ENCODE measurements at places on chromosomes 4 and X.

GRCh38 chr4:166274136-166274761 is 401.2 kb downstream of the TLL1 start:
- no peak for DNase-seq

DNA sequence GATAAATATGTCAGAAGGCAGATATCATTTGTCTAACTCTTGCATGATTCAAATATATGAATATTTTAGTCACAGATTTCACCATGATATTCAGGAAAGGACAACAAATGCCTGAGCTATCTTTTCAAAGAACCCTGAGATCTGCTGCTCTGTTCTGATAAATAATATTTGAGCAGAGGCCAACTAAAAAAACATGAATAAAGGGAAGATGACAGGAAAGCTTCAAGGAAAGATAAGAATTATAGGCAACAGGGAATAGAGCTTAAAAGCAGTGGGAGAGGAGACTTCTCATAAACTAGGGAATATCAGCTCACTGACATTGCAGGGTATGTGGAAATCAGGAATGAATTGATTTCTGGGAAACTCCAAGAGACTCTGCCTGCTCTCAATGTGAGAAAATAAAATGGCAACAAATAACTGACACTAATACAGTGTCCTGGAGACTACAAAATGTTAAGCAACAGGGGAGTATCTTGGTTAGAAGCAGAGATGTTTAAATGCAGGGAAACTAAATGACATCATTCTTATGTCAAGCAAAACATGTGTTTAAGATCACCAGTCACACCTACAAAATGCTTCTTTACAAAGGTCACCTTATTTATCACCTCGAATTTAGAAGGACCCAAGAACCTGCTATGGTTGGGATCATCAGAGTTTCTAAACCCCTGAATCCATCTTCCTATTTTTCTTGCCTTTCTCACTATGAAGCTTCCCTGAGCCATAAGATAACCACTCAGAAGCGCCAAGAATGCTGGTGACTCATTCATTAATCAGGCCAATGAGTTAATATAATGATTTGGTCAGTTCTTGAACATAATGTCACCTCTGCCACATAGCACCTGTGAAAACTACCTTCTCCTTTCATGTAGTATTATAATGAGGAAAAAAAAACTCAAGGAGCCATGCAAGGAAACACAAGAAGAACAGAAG is 78.1 kb downstream of the NDST3 start:
- no peak for DNase-seq

- DNase-seq: no peak
These were observed 41.7 kb downstream of the FGFRL1 start for GRCh38 chr4:1053080-1053661.

DNA sequence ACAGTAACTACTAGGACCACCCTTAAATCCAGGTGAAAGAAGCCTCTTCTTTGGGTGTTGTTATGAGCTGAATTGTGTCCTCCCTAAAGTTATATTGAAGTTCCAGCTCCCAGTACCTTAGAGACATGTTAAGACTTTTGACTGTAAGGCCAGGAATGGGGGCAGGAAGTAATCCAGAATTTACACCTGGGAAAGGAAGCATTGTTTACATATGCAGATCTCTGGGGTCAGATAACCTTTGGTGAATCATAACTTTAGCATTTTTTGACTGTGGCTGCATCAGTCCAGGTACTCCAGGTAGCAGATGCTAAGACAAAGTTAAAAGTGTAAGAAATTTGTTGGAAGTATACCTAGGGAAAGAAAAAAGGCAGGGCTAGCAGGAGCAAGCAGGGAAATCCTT is 104.9 kb upstream of the CENPE start:
- no peak for DNase-seq

- DNase-seq: peak; percentile 69
These were observed 147.9 kb downstream of the LRBA start for GRCh38 chr4:150867148-150867547.

DNA sequence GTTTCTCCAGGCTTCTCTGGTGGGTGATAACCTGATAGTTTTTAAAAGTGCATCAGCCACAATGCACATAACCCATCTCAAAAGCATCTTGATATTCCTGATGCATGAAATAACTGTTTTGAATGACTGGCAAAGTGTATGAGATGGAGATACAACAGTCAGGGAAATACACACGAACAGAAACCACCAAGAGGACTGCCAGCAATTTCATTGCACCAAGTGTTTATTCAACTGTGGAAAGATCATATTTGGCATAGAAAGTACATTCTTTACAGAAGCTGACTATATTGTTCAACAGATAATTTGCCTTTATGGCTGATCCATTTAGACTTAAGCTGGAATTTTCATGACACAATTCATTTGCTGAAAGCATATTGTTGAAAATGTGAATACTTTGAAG is 139.5 kb downstream of the SLIT2 start:
- no peak for DNase-seq

DNA sequence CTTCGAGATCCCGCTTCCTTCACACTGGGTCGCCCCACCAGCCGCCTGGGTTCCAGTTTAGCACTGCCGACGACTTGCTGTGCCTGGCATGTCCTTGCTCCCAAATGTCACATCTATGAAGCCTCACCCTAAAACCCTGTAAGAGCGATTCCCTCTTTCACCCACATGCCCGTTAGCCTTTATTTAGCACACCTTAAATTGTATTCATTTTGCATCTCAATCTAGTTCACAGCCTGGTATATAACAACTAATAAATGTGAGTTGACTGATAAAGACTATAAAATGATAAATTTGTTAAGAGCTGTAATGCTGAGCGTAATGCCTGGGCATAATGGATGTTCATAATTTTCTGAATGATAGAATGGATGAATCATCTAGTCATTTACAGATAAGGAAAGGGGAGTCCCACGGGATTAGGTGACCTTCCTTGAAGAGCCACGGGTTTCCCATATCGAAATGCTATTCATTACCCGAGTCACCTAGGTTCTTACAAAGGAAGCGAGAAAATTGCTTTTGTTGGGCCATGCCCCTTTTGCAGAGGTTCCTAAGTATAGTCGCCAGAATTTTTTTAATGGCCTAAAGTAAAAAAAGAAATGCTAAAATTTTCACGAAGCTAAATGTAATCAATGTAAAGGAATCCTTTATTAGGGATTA is 1.1 kb upstream of the AP1S2 start:
- no peak for DNase-seq

GRCh38 chr4:107312366-107312765 is 276.3 kb upstream of the DKK2 start:
- no peak for DNase-seq

GRCh38 chrX:30183554-30183953 is 31.8 kb upstream of the MAGEB2 start:
- no peak for DNase-seq

GRCh38 chr4:15893962-15894361 is 44.6 kb downstream of the FGFBP1 start:
- DNase-seq: no peak

GRCh38 chrX:12570859-12571501 is 220.2 kb upstream of the PRPS2 start:
- no peak for DNase-seq

DNA sequence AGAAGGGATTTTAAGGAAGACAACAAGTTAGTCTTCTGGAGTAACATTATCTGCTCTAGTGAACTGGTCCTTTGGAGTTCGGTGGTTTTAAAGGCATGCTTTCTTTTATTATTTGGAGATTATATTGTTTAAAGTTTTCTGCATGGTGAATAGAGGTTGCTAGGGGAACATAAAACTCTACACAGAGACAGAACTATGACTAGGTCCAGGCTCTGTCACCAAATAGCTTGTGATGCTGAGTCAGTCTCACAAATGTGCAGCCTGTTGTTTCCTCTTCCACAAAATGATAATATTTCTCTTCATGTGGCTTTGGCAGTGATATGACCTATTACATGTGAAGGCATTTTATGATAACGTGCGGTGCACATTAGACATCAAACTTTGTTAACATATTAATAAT is 132.6 kb downstream of the PACRGL start:
- DNase-seq: peak; percentile 6

DNA sequence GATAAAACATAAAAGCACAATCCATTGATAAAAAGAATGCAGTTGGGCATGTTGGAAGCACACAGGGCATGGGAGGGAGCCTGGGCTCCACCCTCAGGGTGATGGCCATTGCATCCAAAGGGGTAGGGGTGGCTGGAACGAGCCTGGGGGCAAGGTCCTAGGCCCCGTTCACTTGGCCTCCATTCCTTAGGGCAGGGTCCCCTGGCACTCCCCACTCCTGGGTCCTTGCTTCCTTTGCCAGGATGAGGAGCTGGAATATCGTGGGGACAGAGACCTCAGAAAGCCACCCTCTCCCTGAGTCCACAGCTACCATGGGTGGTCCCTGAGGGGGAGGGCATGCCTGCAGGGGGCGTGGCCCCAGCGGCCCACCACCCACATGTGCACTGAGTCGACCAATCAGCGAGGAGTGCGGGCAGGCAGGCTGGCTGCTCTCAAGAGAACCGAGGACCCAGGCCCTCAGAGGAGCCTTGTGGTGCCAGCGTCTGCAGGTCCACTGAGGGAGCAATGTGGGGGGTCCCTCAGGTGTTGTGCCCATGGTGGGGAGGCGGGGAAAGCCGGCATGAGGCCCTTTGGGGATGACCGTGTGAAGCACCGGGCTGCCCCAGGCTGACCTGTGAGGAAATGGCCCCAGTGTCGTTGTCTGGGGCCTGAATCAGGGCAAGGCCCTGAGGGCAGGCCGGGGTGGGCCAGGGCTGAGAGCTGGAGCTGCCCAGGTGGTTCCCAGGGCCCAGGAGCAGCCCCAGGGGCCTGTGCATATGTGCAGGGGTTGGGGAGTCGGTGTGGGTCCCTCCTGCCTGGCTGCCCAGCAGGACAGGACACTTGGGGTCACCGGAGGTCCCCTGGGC is 78.6 kb upstream of the AMELX start:
- DNase-seq: no peak

DNA sequence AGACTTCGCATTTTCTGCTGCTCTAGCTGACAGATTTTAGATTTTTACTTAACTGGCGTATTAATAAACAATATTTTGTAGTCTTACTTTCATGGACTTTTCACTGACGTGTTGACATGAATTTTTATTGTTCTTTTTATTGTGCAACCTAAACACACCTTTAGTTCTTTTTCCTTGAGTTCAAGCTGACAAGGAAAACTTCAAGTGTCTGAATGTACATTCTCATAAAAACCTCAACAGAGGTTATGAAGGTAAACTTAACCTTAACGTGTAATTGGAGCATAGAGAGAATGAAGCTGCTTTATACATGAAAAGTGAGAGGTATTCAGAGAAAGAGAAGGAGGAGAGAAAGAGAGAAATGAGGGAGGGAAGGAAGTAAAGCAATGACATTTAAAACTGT is 364.3 kb upstream of the CT83 start:
- DNase-seq: no peak

DNA sequence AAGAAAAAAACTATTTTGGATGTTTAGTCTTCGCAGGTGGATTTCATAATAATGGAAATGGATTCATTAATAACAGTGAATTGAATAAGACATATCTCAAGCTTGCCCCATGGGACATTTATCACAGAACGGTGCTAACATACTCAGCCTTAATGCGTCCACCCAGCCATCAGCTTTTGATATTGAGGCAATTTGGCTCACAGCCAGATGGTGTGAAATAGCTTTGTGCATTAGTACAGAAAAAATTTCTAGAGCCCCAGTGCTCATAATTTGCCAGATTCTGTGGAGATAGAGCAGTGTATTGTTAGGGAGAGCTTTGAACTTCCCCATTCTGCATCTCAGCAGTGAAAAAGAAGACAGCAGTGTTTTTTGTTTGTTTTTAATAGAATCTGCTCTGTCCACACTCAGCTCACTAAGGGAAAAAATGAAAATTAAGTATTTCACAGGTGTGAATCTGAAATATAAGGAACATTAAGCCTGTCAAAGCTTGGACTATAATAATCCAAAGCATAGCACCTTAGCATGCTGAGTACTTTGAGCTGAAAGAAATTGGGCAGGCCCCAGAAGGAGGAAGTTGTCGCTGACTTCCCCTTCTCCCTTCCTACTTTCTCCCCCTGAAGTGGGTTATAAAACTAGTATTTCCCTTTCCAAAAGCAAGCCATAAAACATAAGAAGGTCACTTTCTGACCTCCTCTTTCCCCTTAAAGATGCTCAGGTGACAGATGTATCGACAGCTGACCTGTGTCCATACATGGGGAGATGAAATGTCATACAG is 295.8 kb downstream of the MAGEB5 start:
- no peak for DNase-seq

DNA sequence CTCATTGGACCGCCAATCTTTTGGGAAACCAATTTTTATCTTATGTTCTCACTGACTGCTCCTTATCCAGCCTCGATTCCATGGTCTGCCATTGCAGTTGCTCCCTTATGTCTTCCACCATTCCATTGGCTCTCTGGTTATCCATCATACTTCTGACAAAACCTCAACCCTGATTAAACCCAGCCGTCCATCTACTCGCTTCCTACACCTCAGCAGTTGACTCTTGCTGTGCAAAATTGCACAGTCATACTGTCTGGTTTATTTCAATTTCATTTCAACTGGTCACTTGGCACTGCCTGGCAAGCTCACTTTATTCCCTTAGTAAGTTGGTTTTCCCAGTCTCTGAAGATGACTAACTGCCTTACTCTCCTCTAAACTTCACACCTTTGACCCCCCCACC is 26.2 kb downstream of the ARL9 start:
- no peak for DNase-seq

DNA sequence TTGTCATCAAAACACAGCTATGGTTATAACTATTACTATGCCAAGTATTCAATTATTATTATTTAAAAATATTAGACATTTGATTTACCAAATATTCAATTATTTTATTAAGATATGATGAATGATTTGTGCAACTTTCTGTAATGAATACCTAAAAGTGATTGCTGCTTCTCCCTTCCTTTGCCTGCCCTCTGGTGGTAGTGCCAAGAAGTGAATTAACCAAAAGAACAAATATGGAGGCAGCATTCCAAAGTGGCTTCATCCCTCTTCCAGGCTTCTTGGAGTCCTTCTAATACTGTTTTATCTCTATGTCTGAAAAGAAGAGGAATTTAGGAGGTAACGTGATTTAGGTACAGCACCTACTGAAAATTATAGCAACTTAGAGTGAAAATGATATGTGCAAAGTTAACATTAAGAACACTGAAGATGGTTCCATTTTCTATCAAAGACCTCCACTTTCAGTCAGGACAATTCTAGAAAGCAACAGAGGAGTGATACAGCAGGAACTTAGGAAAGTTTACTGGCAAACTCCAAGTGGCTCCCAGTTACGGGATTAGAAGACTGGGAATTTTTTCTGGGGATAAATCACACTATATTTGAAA is 43.0 kb downstream of the ENPEP start:
- DNase-seq: peak; percentile 48

GRCh38 chr4:87053802-87054767 is 119.3 kb downstream of the AFF1 start:
- DNase-seq: no peak

DNA sequence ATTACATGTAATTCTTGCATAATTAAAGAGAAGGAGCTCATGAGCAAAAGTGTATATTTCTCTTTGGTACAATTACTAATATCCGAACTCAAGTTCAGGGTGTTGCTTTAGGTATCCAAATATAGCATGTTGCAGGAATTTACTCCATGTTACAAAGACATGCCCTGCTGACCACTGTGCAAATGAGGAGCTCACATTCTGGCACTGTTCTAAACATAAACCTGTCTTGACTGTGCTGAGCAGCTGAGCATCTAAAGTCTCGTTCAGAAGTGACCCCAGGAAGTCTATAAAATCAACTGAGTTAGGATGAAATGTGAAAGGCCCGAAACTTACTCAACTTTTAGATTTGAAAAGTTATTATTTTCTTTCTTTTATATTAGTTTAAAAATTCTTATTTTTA is 124.3 kb downstream of the STIM2 start:
- DNase-seq: no peak

- DNase-seq: no peak
These were observed 312.0 kb upstream of the MAGEB2 start for GRCh38 chrX:29903360-29903759.

GRCh38 chr4:172946503-172946902 is 222.1 kb upstream of the GALNT7 start:
- DNase-seq: no peak
